ENCODE measurements at places on chromosomes 1 and 21.

GRCh38 chr1:84103197-84103992, 40.7 kb upstream of the PRKACB start:
- peak; percentile 81 for DNase-seq

GRCh38 chr1:31273619-31274018, 23.0 kb downstream of the SNRNP40 start:
- no peak for DNase-seq

GRCh38 chr1:185862235-185862634, 128.0 kb downstream of the HMCN1 start:
- no peak for DNase-seq

GRCh38 chr21:39078322-39079065, 104.8 kb downstream of the PSMG1 start:
- no peak for DNase-seq

Measured in suppressor macrophage treated with lipopolysaccharide for 1 hour (primary cell).